CD4-positive, alpha-beta T cell treated with Interleukin-2 at 100 ng/mL for 4 hours (primary cell): ENCODE measurements at places on chromosomes 12 and 14.

GRCh38 chr14:101054671-101055070, 151.1 kb upstream of the RTL1 start:
- DNase-seq, result no peak

GRCh38 chr12:2640709-2641108, 154.1 kb upstream of the FKBP4 start:
- no peak for DNase-seq

- no peak for DNase-seq
Measured at GRCh38 chr12:108704527-108704926, 26.8 kb downstream of the CORO1C start.

- DNase-seq, result no peak
Measured at GRCh38 chr12:56864318-56864717, 69.9 kb downstream of the SDR9C7 start.

DNA sequence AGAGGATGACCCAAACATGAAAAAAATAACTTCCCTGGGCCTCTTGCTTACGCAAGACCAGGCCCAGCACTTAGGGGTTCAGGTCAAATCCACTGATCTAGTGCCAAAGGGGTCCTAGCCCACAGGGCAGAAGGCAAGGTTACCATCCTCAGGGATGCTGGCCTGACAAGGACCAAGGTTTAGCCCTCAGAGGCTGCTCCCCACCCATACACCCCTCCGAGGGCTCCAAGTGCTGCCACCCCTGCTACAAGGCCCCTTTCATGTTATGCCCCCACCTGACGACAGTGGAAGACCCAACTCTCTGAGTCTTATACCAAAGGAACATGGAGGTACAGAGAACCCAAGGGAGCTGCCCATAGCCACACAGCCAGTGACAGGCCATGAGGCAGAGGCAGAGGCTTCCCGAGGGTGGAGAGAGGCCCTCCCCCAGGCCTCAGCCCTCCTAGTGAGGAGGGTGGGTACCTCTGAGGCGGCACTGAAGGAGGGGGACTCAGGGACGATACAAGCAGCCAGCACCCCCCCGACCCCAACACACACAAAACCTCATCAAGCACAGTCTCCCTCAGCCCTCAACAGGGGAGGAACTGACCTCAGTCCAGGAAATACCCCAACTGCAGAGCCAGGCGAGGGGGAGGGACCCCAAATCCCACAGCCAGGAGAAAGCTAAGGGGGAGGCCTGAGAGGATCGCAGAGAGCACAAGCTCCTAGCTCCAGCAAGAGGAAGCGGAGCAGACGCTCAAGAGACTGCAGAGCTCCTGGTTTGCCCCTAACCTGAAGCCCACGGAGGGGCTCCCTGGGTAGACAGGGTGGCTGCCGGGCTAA, 37.0 kb downstream of the ANAPC7 start:
- DNase-seq, result no peak

DNA sequence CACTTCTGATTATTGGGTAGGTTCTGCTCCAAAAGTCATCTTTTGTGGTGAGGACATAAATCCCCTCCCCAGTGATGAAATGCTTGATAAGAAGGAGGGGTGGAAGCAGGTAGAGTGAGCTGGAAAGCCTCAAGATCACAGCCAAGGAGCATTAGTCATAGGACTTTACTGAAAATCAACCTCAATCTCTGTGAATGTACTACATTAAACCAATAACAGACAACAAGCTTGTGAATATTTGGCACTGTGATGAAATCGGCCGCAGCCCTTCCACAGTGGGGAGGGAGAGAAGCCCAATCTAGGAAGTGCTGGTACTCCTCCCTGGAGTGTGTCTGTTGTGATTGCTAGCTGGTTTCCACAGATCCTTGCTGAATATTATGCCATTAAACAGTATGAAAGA, 41.2 kb upstream of the PTCSC3 start:
- no peak for DNase-seq

GRCh38 chr12:14194572-14194971, 170.9 kb upstream of the ATF7IP start:
- DNase-seq, result no peak

DNA sequence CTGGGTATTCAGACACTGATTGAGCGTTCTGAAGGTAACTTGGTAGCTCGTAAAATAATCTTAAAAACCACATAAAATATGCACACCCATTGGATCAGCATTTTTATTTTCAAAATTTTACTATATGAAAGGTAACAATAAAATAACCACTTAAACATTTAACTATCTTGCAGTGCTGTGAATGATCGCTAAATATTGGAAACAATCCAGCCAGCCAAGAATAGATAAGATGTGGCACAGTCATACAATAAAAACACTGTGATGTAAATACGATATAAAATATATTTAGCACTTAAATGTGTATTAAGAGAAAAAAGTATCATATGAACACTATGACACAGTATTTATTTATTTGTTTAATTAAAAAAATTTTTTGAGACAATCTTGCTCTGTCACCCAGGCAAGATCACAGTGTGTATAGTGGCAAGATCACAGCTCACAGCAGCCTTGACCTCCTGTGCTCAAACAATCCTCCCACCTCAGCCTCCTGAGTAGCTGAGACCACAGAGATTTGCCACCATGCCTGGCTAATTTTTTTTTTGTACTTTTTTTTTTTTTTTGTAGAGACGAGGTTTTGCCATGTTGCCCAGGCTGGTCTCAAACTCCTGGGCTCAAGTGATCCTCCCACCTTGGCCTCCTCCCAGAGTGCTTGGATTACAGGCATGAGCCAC, 39.4 kb downstream of the SDR9C7 start:
- no peak for DNase-seq

- DNase-seq, result no peak
Measured at GRCh38 chr12:62434494-62435302, 31.9 kb upstream of the MON2 start.

DNA sequence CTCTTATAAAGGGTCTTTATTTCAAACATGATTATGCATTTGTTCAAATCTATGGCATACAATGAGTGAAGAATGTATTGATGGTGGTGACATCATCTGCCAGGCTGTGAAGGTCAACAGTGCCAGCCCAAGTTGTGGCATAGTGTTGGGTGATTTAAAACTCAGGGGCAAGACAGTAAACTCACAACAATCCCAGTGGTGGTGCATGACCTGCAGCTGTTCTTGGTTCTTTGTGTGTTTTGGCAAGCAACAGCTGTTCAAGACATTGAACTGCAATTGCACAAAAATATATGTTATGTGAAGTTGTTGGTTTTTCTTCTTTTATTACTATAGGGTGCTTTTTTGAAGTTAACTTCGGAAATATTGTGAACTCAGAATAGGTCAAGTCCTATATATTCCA, 851.6 kb downstream of the NRXN3 start:
- DNase-seq, result no peak

GRCh38 chr14:50726372-50727107, 58.4 kb upstream of the SAV1 start:
- DNase-seq, result peak; percentile 60

- DNase-seq, result no peak
Measured at GRCh38 chr12:83132360-83132759, 445.7 kb downstream of the TMTC2 start.

DNA sequence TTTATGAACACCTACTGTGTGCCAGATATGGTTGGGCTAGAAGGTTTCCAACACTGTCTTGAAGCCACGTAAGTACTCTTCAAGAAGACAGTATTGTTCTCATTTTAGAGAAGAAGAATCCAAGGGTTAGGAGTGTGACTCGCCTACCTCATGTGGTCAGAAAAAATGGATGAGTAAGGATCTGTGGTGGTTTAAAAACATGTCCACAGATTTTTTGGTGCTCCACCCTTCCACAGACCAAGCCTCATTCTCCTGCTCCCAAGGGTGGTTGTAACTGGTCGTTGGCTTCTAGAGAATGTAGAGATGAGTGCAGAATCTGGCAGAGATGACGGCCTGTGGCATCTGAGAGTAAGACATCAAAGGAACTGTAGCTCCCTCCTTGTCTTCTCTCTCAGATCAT, 30.3 kb upstream of the TTC7B start:
- no peak for DNase-seq

DNA sequence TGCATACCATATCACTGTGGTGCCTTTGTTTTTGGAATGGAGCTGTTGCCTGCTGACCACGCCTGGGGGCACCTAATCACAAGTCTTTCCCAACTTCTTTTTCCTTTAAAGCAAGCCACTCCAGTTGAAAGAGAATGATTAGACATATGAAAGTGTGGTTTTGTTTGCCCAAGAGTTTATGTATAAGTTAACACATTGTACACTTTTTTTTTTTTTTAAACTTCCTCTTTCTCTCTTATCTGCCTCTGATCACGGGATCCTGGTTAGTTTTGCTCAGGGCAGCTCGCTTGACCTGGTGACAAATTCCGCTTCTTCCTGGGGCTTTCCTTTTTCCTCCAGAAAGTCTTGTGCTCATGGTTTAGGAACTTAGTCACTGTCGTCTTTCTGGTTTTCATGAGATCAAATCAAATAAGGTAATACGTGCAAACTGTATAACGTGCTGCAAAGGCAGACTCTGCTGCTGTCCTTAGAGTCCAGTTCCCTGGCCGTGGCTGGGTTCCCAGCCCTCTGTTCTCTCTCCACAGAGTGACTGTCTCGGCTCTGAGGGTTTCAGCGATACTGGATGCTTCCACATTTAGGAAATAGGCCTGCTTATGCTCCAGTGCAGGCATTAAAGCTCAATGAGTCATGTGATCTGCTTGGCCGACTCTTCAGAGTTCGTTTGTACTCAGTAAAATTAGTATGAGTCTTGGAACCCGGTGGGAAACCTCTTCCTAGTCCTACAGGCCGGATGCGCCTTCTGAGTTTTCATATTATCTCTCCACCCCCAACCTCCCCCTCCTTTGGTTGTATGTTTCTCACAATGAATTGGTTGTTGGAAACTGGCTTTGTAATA, 15.2 kb downstream of the RASSF3 start:
- DNase-seq, result peak; percentile 44

- DNase-seq, result peak; percentile 54
Measured at GRCh38 chr14:73743431-73743931, 29.3 kb upstream of the PNMA1 start.

DNA sequence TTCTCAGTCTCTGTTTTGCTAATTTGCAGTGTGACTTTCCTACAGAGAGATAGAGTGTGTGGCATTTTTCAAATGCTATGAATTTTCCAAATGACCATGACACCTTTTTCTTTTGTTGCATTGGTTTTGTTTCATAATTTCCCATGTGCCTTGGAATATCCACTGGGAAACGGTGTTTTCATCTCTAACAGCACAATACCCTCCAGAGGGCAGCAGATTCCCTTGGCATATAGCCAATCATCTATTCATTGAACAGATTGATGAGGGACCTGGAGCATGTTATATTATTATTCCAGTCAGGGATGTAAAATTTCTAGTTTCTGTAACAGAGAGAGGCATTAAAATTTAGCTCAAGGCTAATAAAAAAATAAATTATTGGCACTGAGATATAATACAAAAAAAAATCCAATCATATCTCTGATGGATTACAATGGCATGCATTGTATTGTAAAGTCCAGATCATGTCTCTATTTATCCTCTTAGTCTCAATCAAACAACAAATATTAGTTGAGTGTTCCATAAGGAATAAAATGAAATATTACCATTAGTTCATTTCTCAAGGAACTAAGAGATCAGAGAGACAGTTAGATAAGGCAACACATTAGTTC, 29.6 kb upstream of the NTN4 start:
- DNase-seq, result no peak

DNA sequence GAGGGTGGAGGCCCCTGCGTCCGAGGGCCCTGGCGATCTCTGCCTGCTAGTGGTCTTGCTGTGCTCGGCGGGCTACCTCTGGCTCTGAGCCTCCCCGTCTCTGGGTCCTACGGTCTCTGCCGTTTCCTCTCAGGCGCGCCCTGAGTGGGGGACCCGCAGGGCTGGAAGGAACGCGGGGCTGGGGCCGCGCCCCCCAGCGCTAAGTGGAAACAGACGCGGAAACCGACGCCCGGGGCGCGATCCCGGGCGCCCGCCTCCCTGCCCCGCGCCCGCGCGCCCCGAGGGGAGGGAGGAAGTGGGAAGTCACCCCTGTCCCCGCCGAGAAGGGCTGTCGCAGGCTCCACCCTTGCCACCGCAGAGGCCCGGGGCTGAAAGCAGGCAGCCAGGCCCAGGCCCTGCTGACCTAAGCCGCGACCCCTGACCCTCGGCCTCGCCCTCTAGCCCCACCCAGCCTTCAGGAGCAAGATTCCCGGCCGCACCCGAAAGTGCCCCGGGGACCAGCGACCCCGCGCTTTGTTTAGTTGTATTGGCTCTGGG, 831 bp downstream of the CRIP1 start:
- peak; percentile 78 for DNase-seq

DNA sequence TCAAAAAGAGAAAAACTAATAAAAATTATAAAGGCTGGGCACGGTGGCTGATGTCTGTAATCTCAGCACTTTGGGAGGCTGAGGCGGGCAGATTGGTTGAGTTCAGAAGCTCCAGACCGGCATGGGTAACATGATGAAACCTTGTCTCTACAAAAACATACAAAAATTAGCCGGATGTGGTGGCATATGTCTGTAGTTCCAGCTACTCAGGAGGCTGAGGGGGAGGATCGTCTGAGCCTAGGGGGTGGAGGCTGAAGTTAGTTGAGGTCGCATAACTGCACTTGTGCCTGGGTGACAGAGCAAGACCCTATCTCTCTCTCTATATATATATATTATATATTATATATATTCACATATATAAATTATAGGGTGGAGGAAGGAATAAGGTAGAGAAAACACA, 32.5 kb upstream of the ANO2 start:
- no peak for DNase-seq

GRCh38 chr12:82359115-82359478, 768 bp downstream of the METTL25 start:
- DNase-seq, result no peak
